ENCODE measurements at places on chromosomes 2 and 18.

DNA sequence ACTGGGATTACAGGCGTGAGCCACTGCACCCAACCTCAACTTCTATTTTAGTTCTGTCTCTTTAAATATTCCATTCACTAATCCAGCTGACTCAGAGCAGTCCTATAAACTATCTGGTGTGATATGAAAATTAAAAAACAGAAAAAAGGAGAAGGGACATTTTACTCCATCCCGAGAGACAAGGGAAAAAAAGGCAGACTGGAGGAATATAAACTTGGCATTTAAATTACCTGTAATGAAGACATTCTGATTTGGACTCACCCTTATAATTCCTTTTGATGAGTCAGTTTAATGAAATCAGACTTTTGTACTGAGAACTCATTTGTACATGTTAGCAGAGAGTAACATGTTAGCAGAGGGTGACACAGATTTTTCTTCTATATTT, 74.8 kb upstream of the RIOK3 start:
- DNase-seq, result no peak

GRCh38 chr2:161915121-161915520, 158.9 kb downstream of the DPP4 start:
- no peak for DNase-seq

GRCh38 chr2:191593622-191594385, 84.1 kb upstream of the NABP1 start:
- DNase-seq, result no peak

DNA sequence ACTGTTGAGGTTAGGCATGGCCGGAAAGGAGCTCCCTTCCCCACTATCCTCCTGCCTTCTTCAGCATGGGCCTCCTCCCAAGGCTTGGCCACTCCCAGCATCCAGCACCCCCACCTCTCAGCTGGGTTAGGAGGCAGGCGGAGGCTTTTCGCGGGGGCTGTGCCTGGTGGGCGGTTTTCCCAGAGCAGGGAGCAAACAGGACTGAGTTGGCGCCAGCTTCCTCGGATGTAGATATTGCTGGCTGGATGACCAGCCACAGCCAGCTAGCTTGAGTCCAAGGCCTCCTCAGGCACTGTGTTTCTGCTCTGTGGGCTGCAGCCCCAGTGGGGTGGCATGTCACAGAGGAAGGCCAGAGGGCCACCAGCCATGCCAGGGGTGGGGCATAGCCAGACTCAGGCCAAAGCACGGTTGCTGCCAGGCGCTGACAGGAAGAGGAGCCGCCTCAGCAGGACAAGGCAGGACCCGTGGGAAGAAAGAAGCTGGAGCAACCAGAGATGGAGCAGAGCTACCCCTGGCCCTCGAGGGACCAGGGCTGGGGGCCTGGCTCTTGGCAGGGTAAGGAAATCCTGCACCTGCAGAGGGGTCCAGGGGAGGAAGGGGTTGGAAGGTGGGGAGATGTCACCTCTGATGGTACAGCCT, at the start of gene TCF23:
TCF23 (plus strand) TSS at position 204 of the 639 bp plus-strand sequence; CDS start at position 334, 130 bp downstream.
- DNase-seq, result no peak

- peak; percentile 52 for DNase-seq
These were observed 3.9 kb upstream of the ID2 start for GRCh38 chr2:8677646-8678592.

DNA sequence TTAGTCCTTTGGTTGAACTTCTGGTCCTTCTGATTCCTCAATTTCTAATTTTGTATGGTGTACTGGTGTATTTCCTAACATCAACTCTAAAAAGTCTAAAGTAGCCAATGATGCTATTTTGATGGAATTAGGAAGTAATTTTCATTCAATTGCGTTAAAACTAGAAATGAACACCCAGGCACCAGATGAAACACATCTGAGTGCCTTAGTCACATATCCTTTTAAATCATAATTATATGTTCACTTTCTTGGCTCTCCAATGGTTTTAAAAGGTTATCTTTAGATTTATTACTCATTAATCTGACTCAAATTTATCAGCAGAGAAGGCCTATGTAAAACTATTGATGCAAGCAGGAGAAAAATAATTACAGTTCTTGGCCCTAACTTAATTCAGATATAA, 119.7 kb downstream of the GAREM1 start:
- no peak for DNase-seq

- DNase-seq, result no peak
These were observed 46.1 kb upstream of the TWIST2 start for GRCh38 chr2:238801791-238802190.

- DNase-seq, result no peak
These were observed 41.9 kb upstream of the EPB41L3 start for GRCh38 chr18:5585653-5586052.

GRCh38 chr2:240505910-240506309, 51.9 kb downstream of the ANKMY1 start:
- peak; percentile 13 for DNase-seq

GRCh38 chr2:157194097-157194688, 63.3 kb upstream of the GALNT5 start:
- peak; percentile 21 for DNase-seq

GRCh38 chr2:32647180-32647651, 19.4 kb downstream of the TTC27 start:
- no peak for DNase-seq

DNA sequence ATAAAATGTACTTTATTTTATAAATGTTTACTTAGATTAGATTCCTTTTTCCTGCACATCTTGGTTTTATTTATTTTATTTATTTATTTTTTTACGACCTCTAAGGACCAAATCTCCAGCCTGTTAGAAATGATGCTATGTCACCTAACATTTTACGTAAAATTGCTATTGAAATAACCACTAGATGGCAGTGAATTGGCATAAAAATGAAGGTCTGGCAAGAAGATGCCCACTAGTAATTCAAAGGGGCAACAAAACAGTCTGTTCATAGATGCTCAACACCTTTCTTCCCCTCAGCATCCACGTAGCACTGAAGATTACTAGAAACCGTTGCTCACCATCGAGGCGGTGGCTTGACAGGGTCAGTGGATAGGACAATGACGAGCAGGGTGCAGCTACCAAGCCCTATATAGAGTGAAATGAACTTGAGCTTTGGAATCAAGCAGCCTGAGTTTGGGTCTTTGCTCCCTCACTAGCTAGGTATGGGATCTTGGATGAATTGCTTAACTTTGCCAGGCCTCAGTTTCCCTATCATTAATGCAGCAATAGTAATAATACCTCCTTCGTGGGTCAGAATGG, 128.7 kb upstream of the L3MBTL4 start:
- no peak for DNase-seq

DNA sequence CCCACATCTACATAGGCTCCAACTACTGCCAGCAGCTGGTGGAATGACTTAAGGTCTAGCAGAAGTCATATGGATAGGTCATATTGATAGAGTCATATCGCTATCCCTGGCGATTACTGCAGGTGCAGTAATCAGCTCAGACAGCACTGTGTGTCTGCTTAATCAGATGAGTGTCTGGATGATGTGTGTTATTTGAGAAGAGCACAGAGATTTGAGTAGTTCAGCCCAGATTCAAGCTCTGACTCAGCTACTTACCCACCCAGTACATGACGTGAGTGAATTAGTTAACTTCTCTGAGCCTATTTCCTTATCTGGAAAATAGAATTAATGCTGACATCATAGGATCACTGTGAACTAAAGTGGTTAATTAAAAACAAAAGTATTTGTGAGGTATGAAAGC, 78.9 kb downstream of the EHD3 start:
- DNase-seq, result no peak

DNA sequence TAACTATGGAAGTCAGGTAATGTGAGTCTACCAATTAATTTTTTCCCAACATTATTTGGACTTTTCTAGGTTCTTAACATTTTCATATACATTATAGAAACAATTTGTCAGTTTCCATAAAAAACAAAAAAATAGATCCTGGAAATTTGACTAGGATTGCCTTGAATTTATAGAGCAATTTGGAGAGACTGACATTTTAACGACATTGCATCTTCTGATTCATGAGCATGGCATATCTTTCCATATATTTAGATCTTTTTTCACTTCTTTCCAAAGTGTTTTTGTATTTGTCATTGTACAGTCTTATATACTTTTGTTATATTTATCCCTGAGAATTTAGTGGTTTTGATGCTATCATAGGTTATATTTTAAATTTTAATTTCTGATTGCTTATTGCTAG, 42.0 kb downstream of the ANKRD12 start:
- no peak for DNase-seq

GRCh38 chr2:175981551-175981950, 20.5 kb downstream of the LNPK start:
- DNase-seq, result no peak

DNA sequence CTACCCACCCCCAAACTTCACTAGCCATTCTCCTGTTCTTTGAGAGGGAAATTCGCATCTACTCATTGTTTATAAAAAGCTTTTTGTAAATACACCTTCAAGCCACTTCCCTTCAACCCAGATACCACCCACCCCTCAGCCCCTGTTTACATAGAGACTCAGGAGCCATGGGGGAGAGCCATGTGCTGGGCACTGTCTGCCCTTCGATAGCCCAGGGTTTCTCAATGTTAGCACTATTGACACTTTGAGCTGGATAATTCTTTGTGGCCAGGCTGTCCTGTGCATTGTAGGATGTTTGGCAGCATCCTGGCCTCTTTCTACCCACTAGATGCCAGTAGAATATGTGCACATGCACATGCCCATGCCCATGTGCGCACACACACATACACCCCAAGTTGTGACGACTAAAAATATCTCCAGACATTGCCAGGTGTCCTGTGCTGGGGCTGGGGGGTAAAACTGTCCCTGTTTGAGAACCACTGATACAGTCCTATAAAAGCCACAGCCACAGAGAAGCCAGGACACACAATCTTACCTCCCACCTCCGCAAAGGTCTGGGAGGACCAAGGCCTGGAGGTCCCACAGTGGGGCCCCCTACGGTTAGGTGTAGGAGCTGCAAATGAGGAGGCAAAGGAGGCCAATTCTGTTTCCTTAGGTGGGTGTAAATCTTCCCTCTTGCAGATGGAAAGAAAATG, 44.5 kb upstream of the ASPRV1 start:
- DNase-seq, result no peak

GRCh38 chr2:186592137-186592875, 2.5 kb downstream of the ITGAV start:
- DNase-seq, result no peak

DNA sequence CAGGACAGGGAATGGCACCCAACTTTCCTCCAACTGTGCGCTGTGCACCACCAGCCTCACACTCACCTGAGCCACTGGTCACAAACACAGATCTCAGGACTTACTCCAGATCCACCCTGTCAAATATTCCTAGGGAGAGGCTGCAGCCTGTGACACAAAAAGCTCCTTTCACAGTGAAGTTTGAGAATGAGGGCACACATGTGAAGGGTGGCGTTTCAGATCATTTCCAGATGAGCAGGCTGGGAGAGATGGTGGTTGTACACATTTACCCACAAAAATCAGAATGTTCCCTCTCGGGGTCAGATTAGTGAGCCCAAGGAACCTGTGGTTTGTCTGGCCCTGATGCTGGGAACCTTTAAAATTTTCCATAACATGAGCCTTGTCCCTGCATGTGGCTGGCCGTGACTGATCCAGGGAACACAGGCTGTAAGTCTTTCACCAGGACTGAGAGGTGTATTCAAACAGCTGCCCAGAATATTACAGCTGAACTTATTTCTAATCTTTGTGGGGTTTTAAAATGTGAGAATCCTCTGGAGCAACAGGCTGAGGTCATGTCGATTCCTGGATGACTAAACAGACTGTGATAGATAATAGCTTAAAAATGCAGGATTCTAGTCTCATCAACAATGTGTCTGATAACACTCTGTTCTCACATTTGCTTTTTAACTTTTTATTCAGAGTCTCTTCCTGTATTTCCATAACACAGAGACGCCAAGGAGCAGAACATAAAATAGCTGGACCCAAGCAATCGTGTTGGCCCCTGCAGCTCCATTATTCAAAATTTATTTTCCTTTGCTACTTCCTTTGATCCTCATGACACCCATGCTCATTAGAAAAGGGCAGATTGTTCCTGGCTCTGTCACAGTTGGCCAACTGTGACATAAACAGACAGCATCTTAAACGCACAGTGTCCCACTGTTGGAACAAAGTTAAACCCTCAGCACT, 35.5 kb downstream of the IL1R2 start:
- DNase-seq, result no peak

GRCh38 chr2:237725661-237726060, 72.9 kb upstream of the RBM44 start:
- no peak for DNase-seq

GRCh38 chr2:230715201-230715600, 2.6 kb downstream of the CAB39 start:
- DNase-seq, result peak; percentile 22

DNA sequence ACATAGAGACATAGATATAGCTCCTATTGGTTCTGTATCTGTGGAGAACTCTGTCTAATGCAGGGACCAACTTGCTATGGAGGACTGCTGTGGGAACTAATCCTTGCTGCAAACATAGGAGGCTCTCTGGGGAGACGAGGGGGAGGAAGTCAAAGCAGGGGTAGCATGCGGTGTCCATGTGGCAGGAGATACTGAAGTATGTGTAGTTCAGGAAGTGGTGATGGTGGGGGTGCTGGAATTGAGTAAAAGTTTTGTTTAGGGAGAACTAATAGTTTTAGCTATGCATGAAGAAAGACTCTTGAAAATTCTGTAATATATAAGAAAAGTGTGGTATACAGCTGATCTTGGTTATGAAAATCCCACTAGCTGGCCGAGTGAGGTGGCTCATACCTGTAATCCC, 62.0 kb downstream of the ANKRD44 start:
- DNase-seq, result no peak

- no peak for DNase-seq
These were observed 692.9 kb upstream of the HS6ST1 start for GRCh38 chr2:129011466-129012061.

DNA sequence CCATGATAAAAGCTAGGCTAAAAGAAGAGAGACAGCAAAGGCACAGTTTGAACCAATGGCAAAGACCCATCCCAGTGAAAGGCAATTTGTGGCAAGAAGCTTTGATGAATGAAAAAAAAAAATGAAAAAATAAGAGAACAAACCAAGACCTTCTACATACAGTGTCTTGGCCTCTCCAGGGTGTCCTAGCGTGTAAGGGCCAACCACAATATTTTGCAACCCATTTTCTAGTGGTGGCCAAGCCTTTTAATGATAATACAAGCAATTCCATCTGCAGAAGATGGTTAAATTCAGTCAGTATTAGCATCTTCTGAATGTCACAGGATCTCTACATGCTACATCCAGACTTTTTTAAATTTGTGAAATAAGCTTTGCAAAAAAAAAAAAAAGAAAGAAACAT, 270.4 kb downstream of the LRATD1 start:
- DNase-seq, result no peak

DNA sequence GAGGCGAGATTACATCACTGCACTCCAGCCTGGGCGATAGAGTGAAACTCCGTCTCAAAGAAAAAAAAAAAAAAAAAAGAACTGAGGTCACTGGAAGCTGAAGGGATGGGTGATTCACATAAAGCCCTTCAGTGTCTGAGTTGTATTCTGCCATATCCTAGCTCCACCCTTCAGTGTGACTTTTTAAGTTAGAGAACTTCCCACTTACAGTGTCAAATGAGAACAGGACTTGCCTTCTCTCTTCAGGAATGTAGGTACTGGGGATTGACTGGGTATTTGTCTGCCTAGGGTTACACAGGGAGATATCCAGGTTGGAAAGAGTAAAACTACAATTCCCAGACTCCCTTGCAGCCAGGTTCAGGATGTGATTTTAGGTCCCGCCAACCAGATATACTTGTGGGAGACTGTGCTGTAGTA, 37.9 kb downstream of the EHD3 start:
- DNase-seq, result no peak
